ENCODE measurements at places on chromosomes 5 and 9.

GRCh38 chr5:176798949-176799348 lies 11.4 kb upstream of the UNC5A start:
- no peak for DNase-seq

GRCh38 chr9:37107701-37108100 lies 12.7 kb upstream of the ZCCHC7 start:
- no peak for DNase-seq

DNA sequence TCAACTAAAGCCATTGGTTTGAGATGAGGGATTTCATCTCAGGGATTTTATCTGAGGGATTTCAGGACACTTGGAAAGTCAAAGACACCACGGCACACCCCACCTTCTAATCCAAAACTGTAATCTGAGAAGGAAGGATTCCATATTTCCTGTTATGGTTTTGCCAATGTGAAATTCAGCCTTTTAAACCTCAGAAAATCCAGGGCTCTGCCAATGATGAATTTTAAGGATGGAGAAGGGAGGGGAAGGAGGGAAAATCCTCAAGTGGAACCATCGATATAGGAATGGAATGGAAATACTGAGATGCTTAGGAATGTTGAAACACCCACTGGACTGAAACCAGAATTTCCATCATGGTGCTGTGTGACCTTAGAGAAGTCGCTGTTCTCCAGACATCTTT lies 5.3 kb downstream of the C1QTNF3 start:
- no peak for DNase-seq

DNA sequence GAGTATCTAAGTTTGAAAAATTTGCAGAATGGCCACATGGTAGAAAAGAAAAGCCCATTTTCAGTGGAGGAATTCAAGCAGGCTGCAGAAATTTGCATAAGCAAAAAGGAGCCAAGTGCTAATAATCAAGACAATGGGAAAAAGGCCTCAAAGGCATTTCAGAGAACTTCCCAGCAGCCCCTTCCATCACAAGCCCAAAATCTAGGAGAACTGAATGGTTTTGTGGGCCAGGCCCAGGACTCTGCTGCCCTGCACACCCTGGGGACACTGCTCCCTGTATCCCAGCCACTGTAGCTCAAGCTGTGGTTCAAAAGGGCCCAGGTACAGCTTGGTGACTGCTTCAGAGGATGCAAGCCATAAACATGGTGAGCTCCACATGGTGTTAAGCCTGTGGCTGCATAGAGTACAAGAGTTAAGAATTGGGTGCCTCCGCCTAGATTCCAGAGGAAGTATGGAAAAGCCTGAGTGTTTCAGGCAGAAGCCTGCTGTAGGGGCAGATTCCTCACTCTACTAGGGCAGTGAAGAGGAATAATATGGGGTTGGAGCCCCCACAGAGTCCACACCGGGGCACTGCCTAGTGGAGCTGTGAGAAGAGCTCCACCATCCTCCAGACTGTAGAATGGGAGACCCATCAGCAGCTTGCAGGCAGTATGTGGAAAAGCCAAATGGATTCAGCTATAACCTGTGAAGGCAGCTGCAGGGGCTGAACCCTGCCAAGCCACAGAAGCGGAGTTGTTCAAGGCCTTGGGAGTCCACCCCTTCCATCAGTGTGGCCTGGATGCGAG lies 720.7 kb upstream of the CTNND2 start:
- no peak for DNase-seq

- peak; percentile 78 for DNase-seq
Measured at GRCh38 chr5:102539996-102540728, 41.4 kb upstream of the SLCO6A1 start.

DNA sequence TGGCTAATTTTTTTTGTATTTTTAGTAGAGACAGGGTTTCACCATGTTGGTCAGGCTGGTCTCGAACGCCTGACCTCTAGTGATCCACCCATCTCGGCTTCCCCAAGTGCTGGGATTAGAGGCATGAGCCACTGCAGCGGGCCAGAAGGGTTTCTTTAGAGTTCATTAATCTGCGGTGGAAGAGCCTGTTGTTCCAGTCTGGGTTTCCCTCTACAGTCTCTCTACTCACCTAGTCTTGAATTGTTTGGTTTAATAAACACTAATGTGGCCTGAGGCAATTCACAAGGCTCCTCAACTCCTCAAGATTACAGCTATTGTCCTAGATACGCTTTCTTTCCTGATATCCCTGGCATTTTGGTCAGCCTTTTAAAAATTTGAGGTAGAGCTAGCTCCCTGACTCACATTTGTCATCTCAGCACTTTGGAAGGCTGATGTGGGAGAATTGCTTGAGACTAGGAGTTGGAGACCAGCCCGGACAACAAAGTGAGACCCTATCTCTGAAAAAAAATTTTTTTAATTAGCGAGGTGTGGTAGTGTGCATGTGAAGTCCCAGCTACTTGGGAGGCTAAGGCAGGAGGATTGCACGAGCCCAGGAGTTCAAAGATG lies 4.6 kb upstream of the SAR1B start:
- DNase-seq: no peak

- no peak for DNase-seq
Measured at GRCh38 chr9:95171596-95171995, 145.9 kb downstream of the FANCC start.

DNA sequence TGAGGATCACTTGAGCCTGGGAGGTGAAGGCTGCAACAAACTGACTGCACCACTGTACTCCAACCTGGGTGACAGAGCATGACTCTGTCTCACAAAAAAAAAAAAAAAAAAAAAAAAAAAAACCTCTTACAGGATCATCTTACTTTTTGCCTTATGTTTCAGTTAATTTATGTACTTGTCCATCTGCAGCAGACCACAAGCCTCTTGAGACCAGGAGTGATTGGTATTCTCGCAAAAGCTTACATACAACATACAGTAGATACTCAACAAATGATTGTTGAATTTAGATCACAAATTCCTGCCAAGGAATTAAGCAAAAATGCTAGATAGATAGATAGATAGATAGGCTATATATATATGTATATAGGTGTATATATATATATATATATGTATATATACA lies 12.4 kb downstream of the CEMIP2 start:
- DNase-seq: no peak

- peak; percentile 5 for DNase-seq
Measured at GRCh38 chr9:71683598-71684235, 84.6 kb downstream of the CEMIP2 start.

- DNase-seq: no peak
Measured at GRCh38 chr9:68462105-68462775, 78.4 kb downstream of the TMEM252 start.

- no peak for DNase-seq
Measured at GRCh38 chr9:22046243-22046885, 37.3 kb upstream of the CDKN2B start.

GRCh38 chr5:153439130-153439529 lies 51.3 kb upstream of the GRIA1 start:
- DNase-seq: no peak

GRCh38 chr5:169758886-169759285 lies 121.8 kb downstream of the DOCK2 start:
- no peak for DNase-seq

- peak; percentile 9 for DNase-seq
Measured at GRCh38 chr5:103942587-103943186, 380.1 kb upstream of the NUDT12 start.

DNA sequence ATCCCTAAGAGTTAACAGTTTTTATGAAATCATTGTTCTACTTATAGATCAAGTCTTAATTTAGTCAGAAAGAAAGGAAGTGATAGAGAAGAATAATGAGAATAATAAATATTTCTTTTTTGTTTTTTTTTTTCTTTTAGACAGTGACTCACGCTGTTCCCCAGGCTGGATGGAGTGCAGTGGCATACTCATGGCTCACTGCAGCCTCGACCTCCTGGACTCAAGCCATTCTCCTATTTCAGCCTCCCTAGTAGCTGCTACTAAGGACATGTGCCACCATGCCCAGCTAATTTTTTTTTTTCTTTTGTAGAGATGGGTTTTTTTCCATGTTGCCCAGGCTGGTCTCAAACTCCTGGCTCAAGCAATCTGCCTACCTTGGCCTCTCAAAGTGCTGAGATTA lies 11.0 kb downstream of the IFNA21 start:
- DNase-seq: no peak
